ENCODE measurements at places on chromosomes 7 and 10.

- no peaks in the 10 kb centered on the region for H3K36me3 ChIP-seq
- no peaks in the 10 kb centered on the region for H3K4me1 ChIP-seq
- no peak overlapping the region for H3K27ac ChIP-seq
- H3K4me3 ChIP-seq, result no peak overlapping the region
Observed at GRCh38 chr7:27600247-27600646, 62.4 kb downstream of the HIBADH start.

DNA sequence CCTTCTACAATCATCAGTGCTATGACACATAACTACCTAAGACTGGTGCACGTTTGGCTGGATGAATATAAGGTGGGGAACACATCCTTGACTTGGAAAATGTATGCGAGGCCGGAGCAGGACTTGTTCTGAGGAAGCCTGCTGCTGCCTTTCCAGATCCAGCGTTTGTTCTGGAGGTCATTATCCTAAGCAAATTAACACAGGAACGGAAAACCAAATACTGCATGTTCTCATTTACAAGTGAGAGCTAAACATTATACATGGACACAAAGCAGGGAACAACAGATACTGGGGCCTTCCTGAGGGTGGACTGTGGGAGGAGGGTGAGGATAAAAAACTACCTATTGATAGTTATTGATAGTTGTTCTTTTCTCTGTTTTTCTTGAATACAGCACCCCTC, 10.8 kb upstream of the GALNT11 start:
- no peak for DNase-seq
- no peaks in the 10 kb centered on the region for H3K36me3 ChIP-seq
- no peak overlapping the region for H3K4me3 ChIP-seq
- H3K27ac ChIP-seq, result no peak overlapping the region
- H3K27me3 ChIP-seq, result no peaks in the 10 kb centered on the region

DNA sequence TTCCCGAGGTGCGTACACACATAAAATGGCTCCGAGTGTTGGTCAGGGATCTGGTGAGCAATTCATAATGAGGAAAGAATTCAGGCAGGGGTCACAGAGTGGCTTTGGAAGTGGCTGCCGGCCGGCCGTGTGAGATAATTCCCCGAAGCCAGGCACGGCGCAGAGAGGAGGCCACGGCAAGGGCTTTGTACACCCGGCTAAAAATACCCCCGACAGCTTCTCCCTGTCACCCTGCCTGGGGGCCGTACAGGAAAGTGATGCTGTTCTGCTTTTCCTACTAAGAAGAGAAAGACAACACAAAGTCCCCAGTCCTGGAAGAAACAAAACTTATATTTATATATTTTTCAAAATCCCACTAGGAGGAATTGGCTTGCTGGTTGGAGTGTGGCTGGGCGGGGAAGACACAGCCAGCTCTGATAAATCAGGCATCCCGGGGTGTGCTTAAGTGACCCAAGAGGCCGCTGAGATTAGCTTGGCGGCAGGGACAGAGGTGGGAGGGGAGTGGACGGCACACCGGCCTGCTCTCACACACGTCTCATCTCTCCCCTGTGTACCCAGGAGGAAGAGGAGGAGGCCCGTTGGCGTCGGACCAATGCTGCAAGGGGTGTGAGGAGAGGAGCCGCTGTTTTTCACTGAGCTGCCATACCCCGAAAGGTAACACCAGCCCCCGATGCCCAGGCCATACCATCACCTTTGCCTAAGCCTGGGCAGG, 70.5 kb downstream of the ZMIZ1 start:
- H3K4me1 ChIP-seq, result peaks cover 64% of the 10 kb centered on the region
- DNase-seq, result peak; percentile 47
- H3K4me3 ChIP-seq, result no peak overlapping the region
- H3K36me3 ChIP-seq, result no peaks in the 10 kb centered on the region
- H3K27ac ChIP-seq, result peak overlapping the region; percentile 92

GRCh38 chr7:117949232-117949631, 76.0 kb upstream of the CTTNBP2 start:
- no peak overlapping the region for H3K27ac ChIP-seq
- no peaks in the 10 kb centered on the region for H3K4me1 ChIP-seq
- no peak overlapping the region for H3K4me3 ChIP-seq
- no peaks in the 10 kb centered on the region for H3K36me3 ChIP-seq

GRCh38 chr7:151895631-151896031, 18.7 kb upstream of the PRKAG2 start:
- H3K36me3 ChIP-seq, result no peaks in the 10 kb centered on the region
- no peaks in the 10 kb centered on the region for H3K27me3 ChIP-seq
- H3K4me3 ChIP-seq, result no peak overlapping the region
- no peaks in the 10 kb centered on the region for H3K4me1 ChIP-seq

DNA sequence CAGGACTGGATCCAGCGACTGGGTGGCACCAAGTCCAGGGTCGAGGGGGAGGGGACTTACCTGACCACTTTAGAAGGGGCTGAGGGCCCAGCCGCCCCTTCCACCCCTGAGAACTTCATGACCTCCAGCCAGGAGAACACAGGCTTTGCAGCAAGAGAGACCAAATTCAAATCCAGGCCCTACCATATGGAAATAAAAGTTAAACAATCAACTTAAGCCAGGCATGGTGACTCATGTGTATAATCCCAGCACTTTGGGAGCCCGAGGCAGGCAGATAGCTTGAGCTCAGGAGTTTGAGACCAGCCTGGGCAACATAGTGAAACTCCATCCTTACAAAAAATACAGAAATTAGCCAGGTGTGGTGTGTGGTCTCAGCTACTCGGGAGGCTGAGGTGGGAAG, 61.9 kb downstream of the COL13A1 start:
- no peaks in the 10 kb centered on the region for H3K36me3 ChIP-seq
- H3K27ac ChIP-seq, result no peak overlapping the region
- H3K4me3 ChIP-seq, result no peak overlapping the region
- no peak for DNase-seq
- H3K27me3 ChIP-seq, result no peaks in the 10 kb centered on the region

DNA sequence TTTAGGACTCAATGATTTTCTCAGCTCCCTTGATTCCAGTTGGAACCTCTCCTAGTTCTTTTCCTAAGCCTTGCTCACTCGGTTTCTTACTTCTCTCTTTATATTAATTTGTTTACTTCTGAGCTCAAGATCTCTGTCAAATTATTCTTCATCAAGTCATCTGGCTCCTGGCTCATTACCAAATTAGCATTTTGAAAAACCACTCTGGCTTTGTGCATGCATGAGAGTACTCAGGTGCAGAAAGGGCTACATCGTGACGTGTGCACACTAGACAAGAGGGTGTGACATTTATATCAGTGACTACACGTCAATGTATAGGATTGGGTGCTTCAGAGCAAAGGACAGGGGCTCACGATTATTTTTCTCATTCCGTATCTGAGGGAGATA, 645.7 kb upstream of the DPP6 start:
- no peaks in the 10 kb centered on the region for H3K27me3 ChIP-seq
- no peak for DNase-seq
- no peaks in the 10 kb centered on the region for H3K4me1 ChIP-seq
- no peaks in the 10 kb centered on the region for H3K36me3 ChIP-seq

DNA sequence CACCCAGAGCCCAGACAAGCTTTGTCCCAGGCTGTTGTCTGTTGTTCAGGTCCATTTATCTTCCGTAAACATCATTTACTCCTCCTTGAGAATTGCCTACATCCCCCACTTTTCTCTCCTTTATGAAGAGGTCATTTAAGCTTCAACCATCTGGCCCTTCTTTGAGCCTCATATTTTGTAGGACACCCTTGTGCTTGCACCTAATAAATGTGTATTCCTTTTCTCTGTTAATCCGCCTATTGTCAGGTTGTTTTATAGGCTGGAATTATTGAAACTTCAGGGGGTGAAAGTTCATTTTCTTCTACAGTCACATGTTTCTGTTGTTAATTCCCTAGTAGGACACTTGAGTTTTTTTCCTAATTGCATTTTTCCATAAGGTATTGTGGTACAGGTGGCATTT, 19.6 kb upstream of the CTTNBP2 start:
- no peak overlapping the region for H3K4me3 ChIP-seq
- H3K27me3 ChIP-seq, result no peaks in the 10 kb centered on the region
- no peaks in the 10 kb centered on the region for H3K36me3 ChIP-seq
- no peaks in the 10 kb centered on the region for H3K4me1 ChIP-seq

- H3K36me3 ChIP-seq, result no peaks in the 10 kb centered on the region
- H3K4me3 ChIP-seq, result no peak overlapping the region
- H3K4me1 ChIP-seq, result peaks cover 12% of the 10 kb centered on the region
Observed at GRCh38 chr10:71072823-71073210, 139.6 kb upstream of the UNC5B start.

GRCh38 chr10:97131666-97132065, 54.1 kb downstream of the SLIT1 start:
- no peaks in the 10 kb centered on the region for H3K27me3 ChIP-seq
- no peaks in the 10 kb centered on the region for H3K4me1 ChIP-seq
- H3K27ac ChIP-seq, result no peak overlapping the region
- no peak overlapping the region for H3K4me3 ChIP-seq
- no peak for DNase-seq

- no peaks in the 10 kb centered on the region for H3K27me3 ChIP-seq
- DNase-seq, result no peak
- no peak overlapping the region for H3K27ac ChIP-seq
- no peaks in the 10 kb centered on the region for H3K36me3 ChIP-seq
- no peak overlapping the region for H3K4me3 ChIP-seq
Observed at GRCh38 chr10:4028027-4028471, 243.0 kb upstream of the KLF6 start.

DNA sequence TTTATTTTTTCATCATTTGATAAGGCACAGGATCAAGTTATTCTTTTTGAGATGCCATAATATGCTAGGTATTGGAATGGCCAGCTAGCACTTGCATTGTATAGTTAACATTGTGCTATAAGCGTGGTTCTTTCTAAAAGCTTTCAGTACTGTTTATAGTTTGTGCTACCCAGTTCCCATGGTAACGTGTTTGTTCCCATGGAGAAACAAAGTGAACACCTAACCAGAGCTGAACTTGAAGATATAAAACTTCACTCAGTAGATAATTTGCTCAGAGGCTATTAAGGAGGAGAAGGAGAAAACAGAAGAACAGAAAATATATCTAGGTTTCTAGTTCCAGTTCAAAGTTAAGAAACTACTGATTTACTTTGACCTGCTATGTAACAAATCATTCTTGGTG, 23.6 kb upstream of the ITGB8 start:
- DNase-seq, result no peak
- H3K27me3 ChIP-seq, result no peaks in the 10 kb centered on the region
- no peak overlapping the region for H3K4me3 ChIP-seq
- no peaks in the 10 kb centered on the region for H3K4me1 ChIP-seq

DNA sequence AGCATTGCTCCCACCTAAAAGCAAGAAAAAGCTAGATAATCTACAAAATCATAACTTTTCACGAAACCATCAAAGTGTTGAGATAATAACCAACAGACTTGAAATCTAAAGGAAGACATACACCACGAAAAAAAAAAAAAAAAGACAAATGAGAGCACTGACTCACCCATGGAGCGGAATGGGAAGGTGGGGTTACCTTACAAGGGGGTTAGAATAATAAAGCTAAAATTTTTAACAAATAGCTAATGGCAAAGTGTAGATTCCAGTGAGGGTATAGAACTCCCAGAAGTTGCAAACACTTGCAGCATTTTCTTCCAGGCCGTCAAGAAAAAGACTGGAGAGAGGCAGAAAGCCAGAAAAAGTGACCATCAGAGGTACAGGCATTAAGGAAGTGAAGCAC, 27.2 kb downstream of the IPMK start:
- H3K27ac ChIP-seq, result no peak overlapping the region
- DNase-seq, result no peak
- H3K4me1 ChIP-seq, result no peaks in the 10 kb centered on the region
- H3K27me3 ChIP-seq, result no peaks in the 10 kb centered on the region

DNA sequence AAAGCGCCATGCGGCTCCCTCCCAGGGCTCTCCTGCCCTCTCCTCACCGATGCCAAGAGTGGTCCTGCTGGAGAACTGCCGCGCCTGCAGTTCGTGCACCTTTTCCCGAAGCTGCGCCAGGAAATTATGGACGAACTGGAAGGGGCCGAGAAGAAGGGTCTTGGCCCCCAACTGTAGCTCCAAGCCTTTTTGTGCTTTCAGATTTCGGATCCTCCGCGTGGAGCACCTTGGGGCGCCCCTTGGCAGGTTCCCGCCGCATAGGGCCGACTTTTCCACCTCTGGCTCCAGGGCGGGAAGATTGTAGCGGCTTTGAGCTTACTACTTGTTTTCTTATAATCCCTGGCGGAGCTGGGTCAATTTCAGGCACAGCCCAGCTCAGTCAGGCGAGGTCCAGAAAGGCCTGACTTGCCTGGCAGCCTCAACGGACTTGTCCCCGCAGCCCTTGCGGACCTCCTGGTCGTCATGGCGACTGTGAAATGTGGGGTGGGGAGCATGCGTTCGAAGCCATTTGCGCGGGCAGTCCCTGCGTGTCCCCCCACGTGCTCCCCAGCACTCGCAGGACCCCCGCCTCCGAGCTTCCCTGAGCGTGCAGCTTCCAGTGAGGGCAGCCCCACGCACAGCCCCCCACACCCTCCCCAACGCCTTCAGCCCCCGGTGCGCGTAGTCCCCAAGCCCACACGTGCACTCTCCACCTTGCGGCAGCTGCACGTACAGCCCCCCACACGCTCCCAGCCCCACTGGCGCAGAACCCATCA, 129.9 kb downstream of the KBTBD2 start:
- no peak overlapping the region for H3K27ac ChIP-seq
- H3K4me3 ChIP-seq, result no peak overlapping the region
- no peaks in the 10 kb centered on the region for H3K4me1 ChIP-seq
- H3K27me3 ChIP-seq, result no peaks in the 10 kb centered on the region

DNA sequence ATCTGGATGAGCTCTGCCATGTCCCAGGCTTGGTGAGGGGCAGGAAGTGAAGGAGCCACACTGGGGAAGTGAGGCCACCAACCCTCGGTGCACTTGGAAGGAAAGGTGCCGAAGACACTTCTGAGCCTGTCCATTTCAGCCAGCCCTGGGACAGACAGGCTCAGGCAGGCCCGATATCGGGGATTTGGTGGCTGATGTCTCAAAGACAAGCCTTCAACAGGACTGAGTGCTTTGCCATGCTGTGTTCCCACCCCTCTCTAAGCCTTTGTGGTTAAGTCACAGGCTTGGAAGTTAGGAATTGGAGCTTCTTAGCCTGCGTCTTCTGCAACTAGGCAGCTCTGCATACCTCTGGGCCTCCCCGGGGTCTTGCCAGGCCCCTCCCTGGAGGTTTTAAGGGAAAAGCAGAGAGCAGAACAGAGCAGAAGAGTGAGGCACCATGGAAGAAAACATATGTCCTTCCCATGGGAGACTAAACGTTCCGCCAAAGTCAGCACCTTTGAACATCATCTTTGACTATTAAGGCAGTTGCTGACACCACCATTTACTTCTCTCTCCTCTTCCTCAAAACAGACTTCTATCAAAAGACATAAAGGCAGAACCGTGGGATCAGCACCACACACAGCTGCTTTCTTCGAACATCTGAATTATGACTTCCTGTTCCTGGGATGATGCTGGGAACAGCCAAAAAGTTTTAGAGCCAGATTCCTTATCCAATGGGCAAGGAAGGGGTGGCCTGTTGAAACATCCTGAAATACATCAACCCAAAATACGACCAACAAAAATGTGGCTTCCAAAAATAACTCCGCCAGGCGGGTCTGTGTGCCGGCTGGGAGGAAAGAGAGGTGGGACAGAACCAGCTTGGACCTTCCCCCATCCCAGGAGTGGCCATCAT, 71.8 kb downstream of the AFAP1L2 start:
- no peak overlapping the region for H3K27ac ChIP-seq
- H3K4me3 ChIP-seq, result no peak overlapping the region
- DNase-seq, result no peak
- H3K36me3 ChIP-seq, result no peaks in the 10 kb centered on the region

- no peaks in the 10 kb centered on the region for H3K4me1 ChIP-seq
- H3K4me3 ChIP-seq, result no peak overlapping the region
- no peaks in the 10 kb centered on the region for H3K27me3 ChIP-seq
Observed at GRCh38 chr10:25226775-25227682, 52.2 kb downstream of the GPR158 start.

Measured in gastrocnemius medialis (tissue), 4 donors.